ENCODE measurements at places on chromosomes 7 and 10. TPM values are rescaled to one million over a fixed set of nuclear protein-coding genes. Genes with fewer than 3 reads are reported as not detected.
A peak's percentile ranks its signal among the peaks of the same experiment; 100 is the strongest.

- no peaks in the 10 kb centered on the region for H3K27me3 ChIP-seq
- H3K4me1 ChIP-seq = peaks cover 19% of the 10 kb centered on the region
- H3K4me3 ChIP-seq = no peak overlapping the region
- DNase-seq = peak; percentile 24
- H3K36me3 ChIP-seq = no peaks in the 10 kb centered on the region
Measured at GRCh38 chr10:91082447-91082846, 138.0 kb upstream of the PCGF5 start.

GRCh38 chr10:132384618-132385388 lies 12.2 kb upstream of the PWWP2B start:
- peaks cover 15% of the 10 kb centered on the region for H3K4me1 ChIP-seq
- no peak overlapping the region for H3K4me3 ChIP-seq
- no peak for DNase-seq
- H3K36me3 ChIP-seq = no peaks in the 10 kb centered on the region
- H3K27me3 ChIP-seq = no peaks in the 10 kb centered on the region

DNA sequence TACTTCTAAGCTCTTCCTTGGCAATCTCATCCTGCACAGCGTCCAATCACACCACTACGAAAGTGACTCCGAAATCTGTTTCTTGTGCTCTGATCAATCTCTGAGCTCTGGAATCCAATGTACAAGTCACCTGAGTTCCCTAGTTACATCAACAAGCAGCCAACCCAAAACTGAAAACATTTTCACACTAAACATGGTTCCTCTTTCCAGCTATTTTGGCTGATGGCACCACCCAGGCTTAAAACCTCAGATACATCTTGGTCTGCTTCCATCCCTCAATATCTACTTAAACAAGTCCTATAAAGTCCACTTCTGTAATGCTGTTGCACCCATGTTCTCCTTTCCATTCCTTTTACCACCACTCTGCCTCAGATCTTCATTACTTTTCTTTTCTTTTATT lies 3.6 kb downstream of the BLOC1S2 start:
- peaks cover 23% of the 10 kb centered on the region for H3K36me3 ChIP-seq
- peaks cover 50% of the 10 kb centered on the region for H3K4me1 ChIP-seq
- H3K27ac ChIP-seq = no peak overlapping the region

DNA sequence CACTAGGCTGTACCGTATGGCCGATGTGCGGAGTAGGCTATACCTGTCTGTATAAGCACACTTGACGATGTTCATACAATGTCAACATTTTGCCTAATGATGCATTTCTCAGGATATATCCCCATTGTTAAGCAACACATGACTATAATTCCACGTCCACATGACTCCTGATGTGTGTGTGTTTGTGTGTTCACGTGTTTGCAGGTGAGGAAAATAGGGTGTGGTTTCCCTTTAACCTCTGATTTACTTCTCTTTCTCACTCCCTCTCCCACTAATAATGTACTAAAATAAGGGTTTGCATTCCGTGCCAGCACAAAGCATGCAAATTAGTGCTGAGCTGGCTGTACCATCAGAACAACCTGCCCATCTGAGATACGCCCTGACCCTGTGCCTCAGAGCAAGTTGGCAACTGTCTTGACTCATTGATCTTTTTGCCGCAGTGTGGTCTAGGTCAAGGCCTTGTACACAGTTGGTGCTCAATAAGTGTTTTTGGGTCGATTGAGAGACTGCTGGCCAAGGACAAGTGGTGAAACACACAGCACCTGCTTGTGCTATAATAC lies 64.6 kb upstream of the DOCK1 start:
- no peaks in the 10 kb centered on the region for H3K27me3 ChIP-seq
- no peak overlapping the region for H3K4me3 ChIP-seq
- no peak overlapping the region for H3K27ac ChIP-seq
- H3K36me3 ChIP-seq = no peaks in the 10 kb centered on the region
- H3K4me1 ChIP-seq = no peaks in the 10 kb centered on the region

DNA sequence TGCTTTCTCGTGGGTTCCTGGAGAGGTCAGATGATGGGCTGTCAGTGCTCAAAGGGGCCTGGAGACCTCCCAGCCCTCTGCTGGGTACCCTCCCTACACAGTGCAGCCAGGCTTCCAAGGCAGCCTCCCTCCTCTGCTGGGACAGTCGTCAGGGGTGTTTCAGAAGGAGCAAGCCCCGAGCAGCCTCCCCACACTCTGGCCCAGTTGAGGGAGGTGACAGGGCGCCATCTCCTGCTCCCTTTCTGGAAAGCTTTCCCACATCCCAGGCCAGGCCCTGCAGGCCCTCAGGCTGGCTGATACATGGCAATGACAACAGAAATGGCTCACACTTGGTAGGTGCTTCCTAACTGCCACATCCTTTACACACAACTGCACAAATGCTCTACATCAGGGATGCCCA lies 32.1 kb downstream of the KCNMA1 start:
- H3K27me3 ChIP-seq = no peaks in the 10 kb centered on the region
- no peaks in the 10 kb centered on the region for H3K36me3 ChIP-seq
- peaks cover 90% of the 10 kb centered on the region for H3K4me1 ChIP-seq
- DNase-seq = no peak

GRCh38 chr7:82567841-82568240 lies 124.3 kb upstream of the CACNA2D1 start:
- peaks cover 15% of the 10 kb centered on the region for H3K4me1 ChIP-seq
- no peak overlapping the region for H3K4me3 ChIP-seq
- no peak for DNase-seq
- no peak overlapping the region for H3K27ac ChIP-seq
- H3K36me3 ChIP-seq = no peaks in the 10 kb centered on the region
- H3K27me3 ChIP-seq = no peaks in the 10 kb centered on the region

GRCh38 chr10:71389768-71390460 lies 6.8 kb upstream of the CDH23 start:
- H3K27ac ChIP-seq = no peak overlapping the region
- H3K36me3 ChIP-seq = no peaks in the 10 kb centered on the region
- no peak for DNase-seq
- H3K4me3 ChIP-seq = no peak overlapping the region

DNA sequence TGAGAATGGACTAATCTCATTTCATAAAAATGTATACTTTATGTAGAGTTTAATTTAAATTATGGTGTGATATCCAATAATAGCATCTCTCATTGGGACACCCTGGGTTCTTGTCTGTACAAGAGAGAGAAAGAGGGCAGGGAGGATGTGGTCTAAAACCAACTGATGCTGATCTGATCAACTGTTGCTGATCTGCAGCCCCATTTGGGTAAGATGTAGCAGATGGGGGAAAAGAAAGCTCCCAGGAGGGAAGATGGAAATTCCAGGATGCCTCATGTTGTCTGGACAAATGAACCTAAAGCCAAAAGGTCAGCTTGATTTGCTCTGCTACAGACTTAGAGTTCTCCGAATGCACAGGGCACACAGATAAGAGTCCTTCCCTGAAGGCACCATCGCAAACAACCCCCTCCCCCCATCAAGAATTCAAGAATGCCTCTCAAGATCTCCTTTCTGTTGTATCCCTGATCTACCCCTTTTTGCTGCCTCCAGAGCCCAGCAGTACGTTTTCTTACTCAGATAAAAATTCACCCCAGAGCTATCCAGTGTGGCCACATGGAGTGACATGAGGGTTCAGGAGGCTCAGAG lies 171.4 kb upstream of the INHBA start:
- no peak overlapping the region for H3K27ac ChIP-seq
- no peaks in the 10 kb centered on the region for H3K36me3 ChIP-seq
- no peaks in the 10 kb centered on the region for H3K27me3 ChIP-seq

DNA sequence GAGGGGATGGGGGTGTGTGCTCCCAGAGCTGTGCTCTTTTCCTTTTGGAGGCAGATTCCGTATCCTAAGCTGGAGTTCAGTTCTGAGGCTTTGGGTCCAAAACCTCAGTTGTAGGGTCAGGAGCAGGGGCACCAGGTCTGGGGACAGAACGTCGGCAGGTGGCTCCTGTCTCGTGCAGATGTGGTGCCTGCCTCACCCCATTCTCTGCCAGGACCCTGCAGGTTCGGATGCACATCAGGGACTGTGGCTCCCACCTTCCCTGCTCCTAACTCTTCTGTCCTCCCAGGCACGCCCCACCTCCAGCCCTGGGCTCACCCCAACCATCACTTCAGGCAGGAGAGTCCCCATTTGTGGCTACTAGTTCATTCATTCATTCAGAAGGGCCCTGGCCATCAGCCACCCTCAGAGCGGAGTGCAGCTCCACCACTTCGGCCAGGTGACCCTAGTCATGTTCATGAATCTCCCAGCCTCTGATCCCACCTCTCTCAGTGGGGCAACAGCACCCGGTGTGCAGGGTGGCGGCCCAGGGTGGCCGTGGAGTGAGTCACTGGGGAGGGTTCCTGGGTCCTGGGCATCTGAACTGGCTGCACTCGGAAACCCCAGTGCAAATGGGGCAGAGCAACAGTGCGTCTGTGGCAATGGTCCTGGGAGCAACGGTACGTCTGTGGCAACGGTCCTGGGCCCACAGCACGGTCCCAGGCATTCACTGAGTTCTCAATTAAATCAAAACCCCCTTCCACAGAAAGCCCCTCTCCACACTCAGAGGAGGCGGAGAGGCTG lies 100.8 kb upstream of the FAM20C start:
- H3K27me3 ChIP-seq = no peaks in the 10 kb centered on the region
- no peaks in the 10 kb centered on the region for H3K36me3 ChIP-seq
- no peak for DNase-seq
- H3K4me1 ChIP-seq = peaks cover 38% of the 10 kb centered on the region

GRCh38 chr10:23445591-23445990 lies 6.7 kb downstream of the OTUD1 start:
- no peak overlapping the region for H3K4me3 ChIP-seq
- DNase-seq = no peak
- peaks cover 40% of the 10 kb centered on the region for H3K4me1 ChIP-seq
- no peak overlapping the region for H3K27ac ChIP-seq

- no peak overlapping the region for H3K27ac ChIP-seq
- no peak overlapping the region for H3K4me3 ChIP-seq
- no peaks in the 10 kb centered on the region for H3K4me1 ChIP-seq
- no peaks in the 10 kb centered on the region for H3K36me3 ChIP-seq
Measured at GRCh38 chr7:128194533-128195282, 46.4 kb upstream of the LEP start.

DNA sequence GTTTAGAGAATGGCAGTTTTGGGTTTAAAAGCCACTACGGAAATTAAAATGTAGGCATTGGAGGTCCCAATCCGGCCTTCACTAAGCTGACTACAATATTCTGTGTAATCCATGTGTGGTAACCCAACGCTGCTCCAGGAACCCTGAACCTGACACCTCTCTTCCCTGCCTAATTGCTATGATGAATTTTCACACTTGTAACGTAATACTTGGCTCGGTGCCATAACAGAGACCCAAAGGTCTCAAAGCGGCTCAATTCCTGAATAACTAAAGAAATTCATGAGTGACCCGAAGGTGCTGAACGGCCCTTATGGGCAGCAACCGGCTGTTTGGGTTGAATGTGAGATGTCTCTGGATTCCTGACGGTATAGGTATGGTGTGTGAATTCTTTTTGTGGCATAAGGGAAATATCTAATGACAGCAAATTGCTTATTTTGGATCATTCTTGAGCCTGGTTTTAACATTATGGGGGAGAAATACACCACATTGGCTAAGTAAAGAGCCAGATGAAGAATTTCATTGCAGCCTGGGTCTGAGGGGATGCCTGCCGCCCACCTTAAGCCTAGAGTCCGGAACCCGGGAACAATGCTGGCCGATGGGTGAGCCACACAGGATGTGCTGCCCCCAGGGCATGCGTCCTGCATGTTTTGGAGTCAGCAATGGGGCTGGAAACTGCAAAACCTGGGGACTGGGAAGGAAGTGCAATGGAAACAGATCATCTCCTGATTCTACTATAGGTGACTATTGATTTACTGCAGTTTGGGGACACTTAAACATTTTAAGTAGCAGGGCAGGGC lies 69.7 kb upstream of the FZD8 start:
- H3K27me3 ChIP-seq = no peaks in the 10 kb centered on the region
- H3K27ac ChIP-seq = no peak overlapping the region
- no peaks in the 10 kb centered on the region for H3K4me1 ChIP-seq
- peak; percentile 81 for DNase-seq
- H3K4me3 ChIP-seq = no peak overlapping the region

DNA sequence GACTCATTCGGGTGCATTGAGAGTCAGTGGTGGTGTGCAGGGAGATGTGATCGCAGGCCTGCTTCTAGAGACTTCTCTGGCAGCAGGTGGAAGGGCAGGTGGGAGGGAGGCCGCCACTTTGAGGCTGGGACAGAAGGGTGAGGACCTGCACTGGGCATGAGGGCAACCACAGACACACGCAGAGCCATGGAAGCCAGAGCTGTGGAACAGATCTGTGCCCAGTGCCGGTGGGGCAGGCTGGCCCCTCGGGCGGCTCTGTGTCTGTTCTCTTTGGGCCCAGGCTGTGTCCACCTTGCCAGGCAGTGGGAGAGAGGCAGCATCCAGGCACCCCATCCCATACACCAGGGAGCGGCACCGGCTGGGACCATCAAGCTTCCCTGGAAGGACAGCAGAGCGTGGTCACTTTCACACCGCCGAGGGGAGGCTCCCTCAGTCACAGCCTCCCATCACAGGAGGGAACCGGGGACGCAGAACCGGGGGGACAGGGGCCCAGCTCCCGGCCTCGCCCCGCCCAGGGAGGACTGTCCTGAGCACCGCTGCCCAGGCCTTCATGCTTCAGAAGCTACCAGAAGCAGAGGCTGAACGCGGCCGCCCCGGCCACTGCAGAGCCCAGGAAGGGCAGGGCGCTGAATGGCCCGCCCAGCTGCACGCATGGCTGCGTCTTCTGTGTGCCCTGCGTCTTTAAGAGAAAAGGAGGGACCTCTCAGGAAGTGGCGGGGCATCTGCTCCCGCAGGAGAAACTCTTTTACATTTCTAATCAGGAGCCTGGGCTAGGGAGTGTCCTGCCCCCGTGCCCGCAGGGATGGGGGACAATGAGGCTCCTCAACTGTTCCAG lies 32.1 kb downstream of the EN2 start:
- H3K36me3 ChIP-seq = no peaks in the 10 kb centered on the region
- H3K4me1 ChIP-seq = peaks cover 11% of the 10 kb centered on the region
- H3K4me3 ChIP-seq = peak overlapping the region; percentile 52
- no peak for DNase-seq
- H3K27ac ChIP-seq = no peak overlapping the region

GRCh38 chr10:87053111-87053510 lies 33.0 kb downstream of the FAM25A start:
- H3K36me3 ChIP-seq = peaks cover 83% of the 10 kb centered on the region
- no peak for DNase-seq
- H3K4me3 ChIP-seq = no peak overlapping the region
- H3K27me3 ChIP-seq = no peaks in the 10 kb centered on the region

- peaks cover 4% of the 10 kb centered on the region for H3K4me1 ChIP-seq
- no peak overlapping the region for H3K27ac ChIP-seq
- no peaks in the 10 kb centered on the region for H3K27me3 ChIP-seq
- H3K36me3 ChIP-seq = no peaks in the 10 kb centered on the region
Measured at GRCh38 chr7:66257481-66257880, 52.3 kb downstream of the TPST1 start.

TRPV5 gene
- total RNA-seq = not detected

NKX1-2 gene
- total RNA-seq = not detected

ACSM6 gene
- total RNA-seq = not detected

VSTM4 gene
- 11.8 TPM for total RNA-seq

CYTH3 gene
- 32.0 TPM for total RNA-seq

TAS2R41 gene
- 0.66 TPM for total RNA-seq

MCM10 gene
- not detected for total RNA-seq
